ENCODE measurements at places on chromosomes 7 and 10.

DNA sequence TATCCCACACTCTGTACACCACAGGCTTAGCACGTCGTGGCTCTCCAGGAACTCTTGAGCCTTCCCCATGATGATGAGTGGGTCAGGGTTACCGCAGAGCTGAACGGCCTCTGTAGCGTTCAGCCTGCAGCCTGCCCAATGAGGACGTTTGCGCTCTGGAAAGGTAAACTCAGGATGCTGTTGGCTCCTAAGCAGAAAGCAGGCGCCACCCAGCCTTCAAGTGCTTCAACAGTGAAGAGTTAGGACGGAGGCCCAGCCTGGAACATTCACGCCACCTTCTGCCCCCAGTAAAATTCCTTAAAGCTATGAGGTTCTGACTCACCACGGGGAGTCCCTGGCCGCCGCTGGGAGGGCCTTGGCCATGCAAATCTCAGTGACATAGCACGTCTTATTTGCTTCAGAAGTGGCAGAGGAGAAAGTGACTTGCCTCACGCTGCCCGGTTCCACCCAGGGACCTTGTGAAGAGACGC, 161.5 kb upstream of the SH2B2 start:
- no peak for DNase-seq

DNA sequence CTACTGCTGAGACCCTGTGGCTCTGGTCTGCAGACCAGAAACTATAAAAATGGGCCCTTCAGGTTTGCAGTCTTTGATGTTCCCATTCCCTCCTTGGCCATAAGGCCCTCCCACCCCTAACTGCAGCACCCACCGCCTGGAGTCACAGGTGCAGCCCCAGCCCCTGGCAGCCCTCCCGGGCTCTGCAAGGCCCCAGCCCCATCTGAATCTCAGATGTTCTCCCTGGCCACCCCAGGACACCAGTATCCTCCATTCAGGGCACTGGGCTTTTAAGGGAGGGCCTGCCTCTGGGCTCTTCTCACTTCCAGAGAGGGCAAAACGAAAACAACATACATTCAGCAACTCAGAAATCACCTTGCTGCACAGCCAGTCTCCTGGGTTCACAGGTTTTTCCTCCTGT, 107.7 kb upstream of the RET start:
- no peak for DNase-seq

GRCh38 chr10:33307835-33308234, 26.6 kb downstream of the NRP1 start:
- no peak for DNase-seq

DNA sequence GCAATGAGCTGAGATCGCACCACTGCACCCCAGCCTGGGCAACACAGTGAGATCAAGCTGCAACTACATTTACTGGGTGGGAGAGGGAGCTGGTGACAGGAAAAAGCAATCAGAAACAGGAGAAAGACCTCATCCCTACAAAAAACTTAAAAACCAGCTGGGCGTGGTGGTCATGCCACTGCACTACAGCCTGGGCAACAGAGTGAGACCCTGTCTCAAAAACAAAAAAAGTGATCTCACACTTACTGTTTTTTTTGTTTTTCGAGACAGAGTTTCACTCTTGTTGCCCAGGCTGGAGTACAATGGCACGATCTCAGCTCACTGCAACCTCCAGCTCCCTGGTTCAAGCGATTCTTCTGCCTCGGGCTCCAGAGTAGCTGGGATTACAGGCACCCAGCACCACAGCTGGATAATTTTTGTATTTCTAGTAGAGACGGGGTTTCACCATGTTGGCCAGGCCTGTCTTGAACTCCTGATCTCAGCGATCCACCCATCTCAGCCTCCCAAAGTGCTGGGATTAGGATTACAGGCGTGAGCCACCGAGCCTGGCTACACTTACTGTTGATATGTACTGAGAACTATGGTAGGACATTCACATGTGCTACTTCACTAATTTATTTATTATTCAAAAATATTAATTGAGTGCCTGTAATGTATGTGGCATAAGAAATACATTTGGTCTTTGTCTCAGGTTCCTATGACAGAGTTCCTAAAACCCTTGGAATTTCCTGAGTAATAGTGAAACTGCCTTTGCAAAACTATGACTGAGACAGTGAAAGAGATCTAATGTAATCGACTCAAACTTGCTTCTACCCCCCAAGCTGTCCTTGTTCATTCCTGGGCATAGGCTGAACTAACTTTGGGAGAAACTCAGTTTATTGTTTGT, 27.7 kb upstream of the NRBF2 start:
- no peak for DNase-seq

DNA sequence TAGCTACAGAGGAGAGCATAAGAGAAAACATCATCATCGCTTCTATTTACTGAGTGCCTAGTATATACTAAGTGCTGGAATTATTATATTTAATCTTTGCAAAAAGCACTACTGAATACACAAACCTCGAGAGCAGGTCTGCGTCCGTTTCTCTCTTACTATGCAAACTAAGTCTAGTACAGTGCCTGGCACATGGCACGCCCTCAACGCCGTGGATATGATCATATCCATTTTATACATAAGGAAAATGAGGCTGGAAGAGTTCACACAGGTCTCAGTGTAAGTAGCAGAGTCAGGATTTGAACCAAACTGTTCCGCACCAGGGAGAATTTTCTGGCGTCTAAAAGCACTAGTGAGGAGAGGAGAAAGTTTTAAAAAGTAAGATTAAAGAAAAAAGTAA, 17.6 kb downstream of the MXI1 start:
- no peak for DNase-seq

DNA sequence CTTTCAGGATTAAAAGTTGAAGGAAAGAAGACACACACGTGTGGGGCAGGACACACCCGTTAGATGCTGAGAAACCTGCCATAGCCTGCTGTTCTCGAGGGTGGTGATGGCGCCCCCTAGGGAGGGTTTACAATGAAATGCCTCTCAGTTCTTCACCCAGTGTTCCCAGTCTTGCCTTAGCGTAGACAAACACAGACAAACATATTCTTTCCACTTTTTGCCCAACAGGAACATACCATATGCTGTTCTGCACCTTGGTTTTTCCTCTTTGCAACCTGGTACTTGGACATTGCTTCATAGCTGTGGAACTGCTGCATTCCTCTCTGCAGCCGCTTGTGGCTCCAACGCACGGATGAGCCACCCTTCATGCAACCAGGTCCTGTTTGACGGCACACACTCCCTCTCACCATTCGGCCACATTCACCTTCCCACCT, 23.3 kb upstream of the HSPA12A start:
- no peak for DNase-seq

GRCh38 chr7:139482662-139483466, 609 bp downstream of the KLRG2 start:
- DNase-seq = no peak

DNA sequence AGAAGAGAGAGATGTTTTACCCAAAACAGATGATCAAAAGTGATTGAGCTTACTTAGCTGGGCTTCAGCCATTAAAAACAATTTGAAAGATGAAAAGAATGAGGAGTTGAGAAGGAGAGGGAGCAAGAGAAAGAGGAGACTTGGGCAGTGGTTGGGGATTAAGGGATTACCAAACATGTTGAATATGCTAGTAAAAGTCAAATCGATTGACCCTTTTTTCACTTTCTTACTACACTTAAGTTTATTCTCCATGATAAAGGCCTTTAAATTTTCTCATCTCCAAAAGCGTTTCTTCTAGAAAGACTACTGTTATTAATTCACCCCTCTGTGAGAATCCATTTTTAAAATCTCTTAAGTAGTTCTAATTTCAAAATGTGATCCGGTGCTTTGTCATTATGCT, 1254.0 kb upstream of the PHF14 start:
- no peak for DNase-seq

- no peak for DNase-seq
These were observed 110.1 kb downstream of the CYTH3 start for GRCh38 chr7:6162331-6162620.

DNA sequence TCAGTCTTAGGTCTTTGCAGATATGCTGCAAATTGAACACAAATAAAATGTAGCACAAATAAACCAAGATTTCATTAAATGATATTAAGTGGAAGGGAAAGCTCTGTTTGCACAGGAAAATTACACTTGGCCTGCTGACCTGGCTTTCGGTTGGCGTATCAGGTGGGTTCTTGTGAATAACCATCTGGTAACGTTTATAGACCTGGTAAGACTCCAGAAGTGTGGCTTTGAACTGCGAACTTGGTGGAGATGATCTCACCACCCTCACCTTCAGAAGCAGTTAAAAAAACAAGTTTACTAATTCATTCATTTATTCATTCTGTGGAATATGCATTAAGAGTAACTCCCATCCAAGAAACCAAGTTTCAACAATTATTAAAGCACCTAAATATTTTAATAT, 28.1 kb downstream of the ATE1 start:
- DNase-seq = no peak

DNA sequence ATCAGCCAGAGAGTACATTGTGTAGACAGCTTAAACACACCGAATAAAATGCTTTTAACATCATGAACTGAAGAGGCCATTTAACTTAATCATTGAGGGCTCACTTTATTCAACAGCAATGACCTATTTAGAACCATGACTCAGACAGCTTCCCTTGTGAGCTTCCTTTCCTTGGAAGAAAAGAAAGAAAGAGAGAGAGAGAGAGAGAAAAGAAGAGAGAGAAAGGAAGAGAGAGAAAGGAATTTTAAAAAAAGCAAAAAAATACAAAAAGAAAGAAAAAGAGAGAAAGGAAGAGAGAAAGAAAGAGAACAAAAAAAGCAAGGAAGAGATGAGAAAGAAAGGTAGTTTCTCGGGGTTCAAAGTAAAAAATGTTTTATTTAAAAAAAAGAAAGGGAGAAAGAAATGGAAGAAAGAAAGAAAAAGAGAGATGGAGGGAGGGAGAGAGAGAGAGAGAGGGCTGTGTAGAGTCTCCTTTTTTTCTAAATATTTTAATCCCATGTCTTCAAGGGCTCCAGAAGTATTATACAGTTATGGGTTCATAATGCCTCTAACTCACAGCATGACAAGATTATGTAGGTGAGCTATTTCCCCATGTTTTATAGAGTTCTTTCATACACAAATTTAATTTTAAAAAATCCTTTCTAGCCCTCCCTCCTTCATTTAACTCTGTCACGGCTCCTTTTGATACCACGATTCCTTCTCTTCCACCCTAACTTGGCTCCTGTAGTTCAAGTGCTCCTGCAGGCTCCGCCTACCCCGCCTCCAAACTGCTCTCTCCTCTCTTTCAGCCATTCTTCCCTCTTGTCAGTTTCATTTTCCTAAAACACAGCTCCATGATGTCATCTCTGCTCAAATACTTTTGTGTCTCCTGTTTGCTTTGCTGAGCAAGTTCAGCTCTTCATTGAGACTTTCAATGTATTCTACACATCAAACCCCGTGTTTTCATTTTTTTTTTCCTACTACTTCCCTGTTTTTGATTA, 85.5 kb downstream of the PRTFDC1 start:
- DNase-seq = no peak

- peak; percentile 43 for DNase-seq
These were observed 13.9 kb downstream of the ARHGAP19 start for GRCh38 chr10:97278491-97278989.

DNA sequence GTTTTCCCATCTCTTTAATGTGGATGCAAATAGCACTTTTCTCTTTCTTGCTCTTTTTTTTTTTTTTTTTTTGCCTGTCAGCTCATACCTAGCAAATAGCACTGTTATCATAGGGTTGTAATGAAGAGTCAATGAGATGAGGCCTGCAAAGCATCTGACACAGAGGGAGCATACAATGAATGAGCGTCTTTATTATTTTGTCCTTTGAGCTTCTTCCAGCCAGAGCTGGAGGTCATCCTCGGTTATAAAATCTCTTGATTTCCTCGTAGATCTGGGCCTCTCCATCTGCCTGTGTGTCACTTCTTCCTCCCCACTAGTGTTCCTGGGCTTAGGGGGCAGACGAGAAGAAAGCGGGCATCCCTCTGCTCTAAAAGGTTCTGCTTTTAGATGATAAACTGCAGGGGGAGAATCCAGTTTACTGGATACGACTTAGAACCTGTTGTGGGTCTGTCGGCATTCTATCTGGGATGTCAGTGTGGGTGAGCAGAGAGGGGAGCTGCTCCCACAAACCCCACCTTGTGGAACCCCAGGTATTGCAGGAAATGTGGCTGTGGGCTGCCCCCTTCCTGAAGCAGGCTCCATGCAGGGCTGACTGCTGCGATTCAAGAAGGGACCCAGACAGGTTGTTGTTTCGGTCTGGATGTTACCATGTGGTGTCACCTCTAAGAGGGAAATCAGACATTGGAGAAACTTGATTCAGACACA, 135.8 kb upstream of the GPR26 start:
- DNase-seq = no peak

GRCh38 chr10:34080485-34081346, 734.4 kb downstream of the PARD3 start:
- DNase-seq = no peak

DNA sequence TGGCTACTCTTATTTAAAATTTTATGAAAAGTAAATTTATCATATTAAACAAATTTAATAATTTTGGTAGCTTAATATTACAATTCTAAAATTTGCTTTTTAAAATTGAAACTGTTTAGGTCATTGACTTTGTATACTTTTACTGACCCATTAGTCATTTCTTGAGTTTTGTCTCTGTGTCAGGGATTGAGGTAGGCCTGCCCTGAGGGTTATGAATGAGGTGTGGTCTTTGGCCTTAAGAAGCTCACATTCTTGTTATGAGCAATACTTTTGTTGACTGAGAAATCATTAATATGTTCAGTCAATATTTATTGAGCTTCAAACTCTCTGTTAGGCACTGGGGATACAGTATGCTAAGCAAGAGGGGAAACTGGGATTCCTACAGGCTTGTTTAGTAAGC, 47.0 kb upstream of the RPA3 start:
- DNase-seq = no peak

GRCh38 chr7:114759347-114760062, 162.4 kb upstream of the MDFIC start:
- no peak for DNase-seq

- no peak for DNase-seq
These were observed 28.6 kb downstream of the PARD3 start for GRCh38 chr10:34786464-34786863.

- no peak for DNase-seq
These were observed 863 bp downstream of the CALD1 start for GRCh38 chr7:134780166-134780828.

DNA sequence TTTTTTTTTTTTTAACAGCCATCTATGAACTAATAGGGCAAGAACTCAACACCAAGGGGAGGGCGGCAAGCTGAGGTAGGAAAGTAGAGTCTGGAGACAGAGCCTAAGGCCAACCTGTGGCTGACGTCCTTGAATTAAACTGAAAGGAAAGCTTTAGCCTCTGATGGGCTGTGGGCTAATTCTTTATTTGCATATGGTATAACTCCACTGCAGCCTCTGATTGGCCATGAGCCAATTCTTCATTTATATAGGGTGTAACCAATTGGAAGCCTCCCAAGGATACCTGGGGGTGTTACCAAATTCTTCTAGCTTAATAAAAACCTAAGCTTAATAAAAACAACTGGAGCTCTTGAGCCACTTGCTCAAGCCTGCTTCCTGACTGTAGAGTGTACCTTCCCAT, 10.3 kb downstream of the TYW1 start:
- no peak for DNase-seq

GRCh38 chr10:74104996-74105395, 45.6 kb downstream of the AP3M1 start:
- DNase-seq = no peak

DNA sequence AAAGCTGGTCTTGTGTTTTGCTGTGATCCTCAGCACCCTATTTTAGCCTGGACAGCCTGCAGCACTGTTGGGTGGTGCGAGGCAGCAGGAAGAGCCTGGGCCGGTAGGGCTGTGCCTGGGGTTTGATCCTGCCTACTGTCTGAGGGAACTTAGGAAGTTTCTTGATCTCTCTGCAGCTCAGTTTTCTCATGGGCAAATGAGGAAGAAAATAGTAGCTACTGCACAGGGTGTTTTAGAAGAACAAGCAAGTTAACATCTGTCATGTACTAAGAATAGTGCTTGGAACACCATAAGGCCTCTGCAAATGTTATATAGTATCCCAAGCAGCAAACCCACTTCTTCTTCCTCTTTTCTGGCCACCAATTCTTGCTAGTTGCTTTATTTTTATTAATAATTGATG, 12.0 kb upstream of the AGR2 start:
- DNase-seq = no peak

Measured in pulmonary artery endothelial cell (primary cell).